Stimulated activated CD8-positive, alpha-beta memory T cell treated with anti-CD3 and anti-CD28 coated beads, Interleukin-4, amount 100 ng/mL, for 48 hours (primary cell): ENCODE measurements at places on chromosomes 6 and 20.

- no peak for DNase-seq
Measured at GRCh38 chr6:154638369-154638768, 94.8 kb upstream of the SCAF8 start.

DNA sequence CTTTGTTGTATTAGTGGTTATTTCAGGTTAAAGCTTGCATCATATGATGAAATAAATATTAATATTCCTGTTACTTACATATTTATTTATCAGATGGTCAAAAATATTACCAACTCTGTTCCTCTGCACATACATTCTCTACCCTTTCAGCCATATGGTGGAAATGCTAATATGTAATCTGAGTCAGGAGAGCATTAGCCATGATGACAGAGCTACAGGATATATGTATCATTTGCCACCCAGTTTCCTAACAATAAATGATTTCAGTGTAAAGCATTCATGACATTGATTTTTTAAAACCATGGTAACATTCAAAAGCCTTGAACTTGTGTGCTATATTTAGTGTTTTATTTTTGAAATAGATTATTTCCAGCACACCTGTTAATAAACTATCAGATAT is 16.6 kb downstream of the POPDC3 start:
- no peak for DNase-seq

DNA sequence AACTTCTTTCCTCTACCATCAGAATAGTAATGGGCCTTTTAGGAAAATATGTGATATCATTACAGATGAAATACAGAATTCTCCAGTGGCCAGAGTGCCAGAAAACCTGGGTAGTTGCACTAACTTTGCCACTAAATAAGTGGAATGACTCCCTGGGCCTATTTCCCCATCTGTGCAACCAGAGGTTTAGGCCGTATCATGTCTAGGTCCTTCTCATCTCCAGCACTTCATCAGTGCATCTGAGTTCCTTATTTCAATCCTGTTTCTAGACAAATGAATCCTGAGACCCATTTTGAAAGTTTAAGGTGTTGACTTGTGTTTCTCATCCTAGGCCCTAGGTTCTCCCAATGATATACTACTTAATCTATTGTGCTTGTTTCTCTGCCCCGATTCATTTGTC is 236.2 kb downstream of the CD83 start:
- DNase-seq: no peak

- no peak for DNase-seq
Measured at GRCh38 chr6:155181498-155181897, 82.3 kb upstream of the CLDN20 start.

GRCh38 chr20:42027746-42028268 is 409.6 kb upstream of the CHD6 start:
- no peak for DNase-seq

GRCh38 chr6:150466196-150466595 is 97.4 kb downstream of the IYD start:
- no peak for DNase-seq
